GM23248 (cell line): ENCODE measurements at places on chromosomes 13 and 19. TPM values are rescaled to one million over a fixed set of nuclear protein-coding genes. Genes with fewer than 3 reads are reported as not detected.
A peak's percentile ranks its signal among the peaks of the same experiment; 100 is the strongest.

DNA sequence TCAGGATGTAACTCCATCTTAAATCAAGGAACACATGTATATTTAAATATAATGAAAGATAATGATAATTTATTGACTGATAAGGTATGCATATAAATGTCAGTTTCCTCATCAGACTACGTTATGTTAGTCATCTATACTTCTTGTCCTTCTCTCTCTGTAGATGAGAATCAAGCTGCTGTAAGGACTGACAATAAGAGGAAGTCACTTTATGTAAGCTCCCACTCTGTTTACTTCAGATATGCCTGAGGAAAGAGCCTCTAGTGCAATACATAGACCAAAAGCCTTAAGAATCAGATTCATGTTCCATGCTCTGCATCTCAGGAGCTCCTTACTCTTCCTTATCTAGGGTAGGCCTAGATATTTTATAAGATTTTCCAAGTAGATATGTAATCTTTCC lies 9.6 kb upstream of the SLITRK6 start:
- DNase-seq = no peak

- DNase-seq = no peak
Observed at GRCh38 chr19:37989855-37990254, 82.8 kb downstream of the SIPA1L3 start.

NKPD1 gene
- total RNA-seq = 0.11 and 0.25 TPM in 2 replicates

DNA sequence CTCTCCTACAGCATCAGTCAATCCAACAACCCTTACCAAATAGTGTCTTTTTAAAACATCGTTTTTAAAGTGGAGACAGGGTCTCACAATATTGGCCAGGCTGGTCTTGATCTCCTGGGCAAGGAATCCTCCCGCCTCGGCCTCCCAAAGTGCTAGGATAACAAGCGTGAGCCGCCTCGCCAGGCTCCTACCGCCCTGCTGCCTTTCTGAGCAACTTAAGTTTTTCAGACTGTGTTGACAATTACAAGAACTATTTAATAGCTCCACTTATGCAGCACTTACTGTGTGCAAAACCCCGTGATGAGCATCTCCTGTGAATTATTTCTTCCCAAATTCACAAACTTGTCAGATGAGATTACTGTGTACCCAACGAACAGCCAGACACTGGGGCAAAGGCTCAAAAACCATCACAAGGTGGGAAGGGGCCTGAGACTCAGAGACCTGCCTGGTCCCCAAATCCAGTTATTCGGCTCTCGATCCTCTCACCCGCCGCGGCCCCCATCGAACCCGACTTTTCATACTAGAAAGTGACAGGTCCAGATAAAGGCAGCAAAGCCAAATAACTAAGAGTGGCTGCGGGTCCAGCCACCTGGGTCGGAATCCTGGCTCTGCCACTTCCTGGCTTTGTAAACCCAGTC lies 581 bp downstream of the RPL18 start:
- peak; percentile 43 for DNase-seq

GJA3 gene
- total RNA-seq = 5.5 and 5.8 TPM in 2 replicates

DNA sequence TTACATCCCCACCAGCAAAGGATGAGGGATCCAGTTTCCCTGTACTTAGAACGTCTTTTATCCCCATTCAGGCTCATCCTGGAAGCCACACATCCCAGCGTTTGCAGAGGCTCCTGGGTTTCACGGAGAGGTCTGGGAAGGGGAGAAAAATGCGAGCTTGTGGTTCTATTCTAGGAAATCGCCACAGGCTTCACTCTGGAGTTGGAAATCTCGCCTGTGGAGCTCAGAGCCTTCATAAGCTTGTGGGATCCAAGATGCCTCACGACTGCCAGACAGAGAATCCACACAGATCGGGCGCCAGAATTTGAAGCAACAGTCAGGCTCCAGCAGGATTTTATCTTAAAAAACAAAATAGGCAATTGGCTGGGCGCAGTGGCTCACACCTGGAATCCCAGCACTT lies 157.9 kb downstream of the PTPRS start:
- DNase-seq = no peak

GRCh38 chr13:72556945-72557344 lies 170.5 kb downstream of the MZT1 start:
- DNase-seq = no peak

ICAM1 gene
- 21.6 and 22.3 TPM in 2 replicates for total RNA-seq

- DNase-seq = no peak
Observed at GRCh38 chr13:58097831-58098230, 466.3 kb downstream of the PCDH17 start.

GRCh38 chr19:42378225-42379215 lies 11.6 kb downstream of the CNFN start:
- DNase-seq = no peak

- DNase-seq = no peak
Observed at GRCh38 chr13:19952850-19953249, 5.7 kb upstream of the ZMYM2 start.

DNA sequence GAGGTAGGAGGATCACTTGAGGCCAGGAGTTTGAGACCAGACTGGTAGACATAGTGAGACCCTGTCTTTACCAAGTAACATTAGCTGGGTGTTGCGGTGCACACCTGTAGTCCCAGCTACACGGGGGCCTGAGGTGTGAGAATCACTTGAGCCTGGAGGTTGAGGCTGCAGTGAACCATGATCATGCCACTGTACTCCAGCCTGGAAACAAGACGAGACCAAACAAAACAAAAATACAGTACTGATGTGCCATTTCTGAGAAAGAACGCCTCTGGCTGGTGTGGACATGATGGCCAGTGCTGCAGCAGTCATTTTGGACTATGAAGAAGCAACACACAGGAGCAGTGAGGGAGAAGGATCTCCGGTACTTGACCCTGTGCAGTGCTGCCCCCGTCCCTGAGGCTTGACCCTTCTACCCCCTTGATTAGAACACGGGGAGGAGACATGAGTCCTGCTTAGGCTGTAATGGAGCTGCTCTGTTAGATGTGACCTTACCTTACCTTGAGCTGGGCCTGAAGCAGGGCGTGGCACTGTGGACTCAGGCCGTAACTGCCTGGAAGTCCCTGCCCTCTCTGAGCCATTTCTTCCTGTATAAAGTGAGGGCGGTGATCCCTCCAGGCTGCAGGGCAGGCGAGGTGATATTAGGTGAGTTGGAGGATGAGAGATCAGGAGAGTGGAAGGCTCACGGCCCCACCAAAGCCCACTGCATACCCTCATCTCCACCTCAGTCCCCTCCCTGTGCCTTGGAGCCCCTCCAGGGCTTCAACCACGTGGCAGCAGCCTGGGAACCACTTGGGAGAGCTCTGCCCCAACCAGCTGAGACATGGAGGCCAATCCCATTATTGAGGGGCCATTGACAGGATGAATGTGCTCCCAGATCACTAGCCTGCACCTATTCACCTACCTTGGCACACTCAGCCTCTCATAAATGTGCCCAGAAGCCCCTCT lies 5.9 kb downstream of the RPL18A start:
- DNase-seq = peak; percentile 36

- DNase-seq = no peak
Observed at GRCh38 chr13:86838411-86839120, 832.6 kb upstream of the SLITRK5 start.

DNA sequence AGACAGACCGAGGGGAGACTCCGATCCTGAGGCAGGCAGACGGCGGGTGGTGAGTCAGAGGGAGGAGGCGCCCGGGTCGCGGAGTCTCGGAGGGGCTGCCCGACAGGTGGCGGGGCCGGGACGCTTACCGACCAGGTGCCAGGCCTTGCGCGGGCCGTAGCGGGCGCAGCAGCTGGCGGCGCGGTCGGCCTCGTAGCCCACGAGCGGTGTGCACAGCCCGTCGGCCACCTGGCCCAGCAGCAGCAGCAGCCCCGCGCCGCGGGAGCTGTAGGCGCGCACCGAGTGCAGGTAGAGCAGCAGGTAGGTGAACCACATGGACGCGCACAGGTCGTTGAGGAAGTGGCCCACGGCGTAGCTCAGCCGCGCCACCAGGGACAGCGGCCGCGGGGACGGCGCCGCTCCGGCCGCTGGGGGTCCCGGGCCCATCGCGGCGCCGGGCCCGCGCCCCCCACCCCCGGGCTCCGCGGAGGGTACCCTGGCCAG lies 367 bp downstream of the MFSD12 start:
- DNase-seq = peak; percentile 72

DNA sequence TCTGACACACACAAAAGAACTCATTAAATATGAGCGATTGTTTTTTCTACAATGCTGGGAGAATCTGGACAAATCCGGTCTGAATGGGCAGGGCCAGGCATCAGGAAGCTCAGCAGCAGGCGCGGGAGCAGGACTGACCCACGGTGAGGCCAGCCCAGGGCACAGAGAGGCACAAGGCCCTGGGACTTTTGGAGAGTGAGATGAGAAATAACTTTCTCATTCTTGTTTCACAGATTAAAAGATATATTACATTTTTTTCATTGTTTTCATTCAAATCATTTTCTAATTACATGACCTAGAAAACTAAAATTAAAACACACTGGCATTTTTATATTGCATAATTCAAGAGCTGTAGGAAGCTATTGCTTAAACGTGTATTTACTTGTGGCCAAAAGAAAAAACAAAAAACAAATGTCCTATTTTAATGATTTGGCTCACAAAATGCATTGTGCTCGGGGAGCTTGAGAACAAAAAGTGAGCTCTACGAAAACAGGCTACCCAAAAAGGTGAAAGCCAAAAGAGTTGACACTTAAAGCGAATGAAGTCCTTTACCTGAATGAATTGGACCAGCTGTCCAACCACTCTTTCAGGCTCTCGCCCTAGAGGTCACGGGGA lies 133.1 kb downstream of the TNFRSF19 start:
- peak; percentile 20 for DNase-seq

ZNF285 gene
- total RNA-seq = 2.1 and 4.3 TPM in 2 replicates

- DNase-seq = no peak
Observed at GRCh38 chr13:19632915-19633478, 462 bp upstream of the MPHOSPH8 start.
